ENCODE measurements at places on chromosomes 12 and 14.

GRCh38 chr12:41459111-41459905, 271.2 kb downstream of the PDZRN4 start:
- DNase-seq, result no peak

GRCh38 chr12:5309654-5310053, 122.3 kb upstream of the NTF3 start:
- peak; percentile 22 for DNase-seq

DNA sequence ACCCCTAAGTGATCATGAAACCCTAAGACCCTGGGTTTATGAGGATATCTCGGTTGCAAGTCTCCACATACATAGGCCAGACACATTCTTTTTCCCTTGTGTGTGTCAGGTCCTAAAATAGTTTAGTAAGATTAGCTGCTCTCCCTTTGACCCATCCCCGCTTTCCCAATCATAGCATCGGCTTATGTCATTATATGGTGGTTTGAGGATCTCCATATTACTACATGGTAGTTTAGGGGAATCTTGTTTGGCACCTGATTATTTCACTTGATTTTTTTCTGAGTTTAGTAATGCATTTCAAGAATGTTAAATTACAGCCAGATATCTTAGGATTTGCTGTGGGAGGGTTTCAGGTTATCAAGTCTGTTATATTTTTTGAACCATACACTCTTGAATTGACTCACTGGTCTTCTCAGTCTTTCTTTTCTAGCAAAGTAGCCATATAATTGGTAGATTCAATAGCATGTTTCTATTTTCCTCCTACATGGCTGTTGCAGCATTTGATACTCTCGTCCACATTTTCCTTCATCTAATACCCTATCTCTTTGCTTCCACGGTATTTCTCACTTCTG, 68.3 kb upstream of the TRHDE start:
- no peak for DNase-seq

- DNase-seq, result peak; percentile 99
Measured at GRCh38 chr14:24442240-24443052, at the start of gene SDR39U1. TSS of gene SDR39U1 (minus strand) at chr14:24442776. CDS start at chr14:24442769, 7 bp downstream.

- no peak for DNase-seq
Measured at GRCh38 chr12:100993916-100994450, 199.4 kb downstream of the ANO4 start.

DNA sequence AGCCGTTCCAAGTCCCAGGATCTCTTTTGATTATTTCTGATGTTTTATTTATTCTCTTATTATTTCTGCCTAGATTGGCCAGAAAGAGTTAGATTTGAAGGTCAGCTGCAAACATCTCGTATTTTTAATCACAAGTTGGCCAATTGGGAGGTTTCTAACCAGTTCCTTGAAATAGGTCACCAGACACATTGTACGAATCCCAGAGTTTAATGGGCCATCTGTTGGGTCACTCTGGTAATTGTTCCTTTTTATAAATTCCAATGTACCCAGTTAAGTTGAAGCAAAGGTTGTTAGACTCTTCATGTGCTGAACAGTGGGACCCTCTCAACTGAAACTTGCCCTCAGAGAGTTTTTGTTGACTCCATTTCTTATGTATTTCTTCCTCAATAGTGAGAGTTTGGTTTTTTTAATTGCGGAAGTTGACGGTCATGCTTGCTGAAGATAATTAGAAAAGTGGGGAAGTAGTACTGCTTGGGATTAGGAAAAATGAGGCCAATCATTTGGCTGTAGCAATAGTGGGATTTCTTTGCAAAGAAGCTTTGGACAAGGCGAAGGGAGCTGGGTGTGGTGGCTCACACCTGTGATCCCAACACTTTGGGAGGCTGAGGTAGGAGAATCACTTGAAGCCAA, 382.7 kb upstream of the RGS6 start:
- DNase-seq, result no peak

DNA sequence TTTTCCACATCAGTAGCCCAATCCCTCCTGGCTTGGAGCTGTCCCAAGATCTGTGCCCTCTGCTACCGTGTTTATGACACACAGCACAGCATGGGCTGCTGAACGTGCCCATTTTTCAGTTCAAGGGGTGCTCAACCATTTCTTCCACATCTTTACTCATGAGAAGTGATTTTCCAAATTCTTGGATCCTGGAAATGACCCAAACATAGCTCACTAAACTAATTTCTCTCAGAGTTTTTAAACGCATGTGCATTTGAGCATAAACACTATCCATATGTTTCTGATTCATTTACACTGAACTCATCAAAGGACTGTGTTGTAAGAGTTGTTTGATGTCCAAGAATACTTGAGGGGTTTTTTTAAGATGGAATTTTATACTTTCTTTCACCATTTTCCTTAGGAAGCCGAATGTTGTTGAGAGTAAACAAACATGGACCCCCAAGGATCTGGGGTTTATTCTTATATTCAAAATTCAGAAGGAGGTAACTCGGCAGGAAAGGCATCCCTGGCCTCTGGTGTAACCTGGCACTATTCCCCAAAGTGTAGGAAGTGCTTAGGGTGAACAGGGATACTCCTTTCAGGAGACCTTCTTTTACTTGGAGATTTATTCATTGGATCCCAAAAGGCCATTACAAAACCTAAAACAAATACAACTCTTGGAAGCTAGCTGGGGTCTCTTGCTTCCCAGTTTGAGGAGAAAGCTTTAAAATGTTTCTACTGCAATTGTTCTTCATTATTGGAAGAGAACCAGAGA, 215.0 kb downstream of the BMP4 start:
- DNase-seq, result no peak

- no peak for DNase-seq
Measured at GRCh38 chr12:93805736-93806141, 128.6 kb downstream of the CRADD start.

- no peak for DNase-seq
Measured at GRCh38 chr12:20701106-20701505, 6.0 kb downstream of the SLCO1C1 start.

DNA sequence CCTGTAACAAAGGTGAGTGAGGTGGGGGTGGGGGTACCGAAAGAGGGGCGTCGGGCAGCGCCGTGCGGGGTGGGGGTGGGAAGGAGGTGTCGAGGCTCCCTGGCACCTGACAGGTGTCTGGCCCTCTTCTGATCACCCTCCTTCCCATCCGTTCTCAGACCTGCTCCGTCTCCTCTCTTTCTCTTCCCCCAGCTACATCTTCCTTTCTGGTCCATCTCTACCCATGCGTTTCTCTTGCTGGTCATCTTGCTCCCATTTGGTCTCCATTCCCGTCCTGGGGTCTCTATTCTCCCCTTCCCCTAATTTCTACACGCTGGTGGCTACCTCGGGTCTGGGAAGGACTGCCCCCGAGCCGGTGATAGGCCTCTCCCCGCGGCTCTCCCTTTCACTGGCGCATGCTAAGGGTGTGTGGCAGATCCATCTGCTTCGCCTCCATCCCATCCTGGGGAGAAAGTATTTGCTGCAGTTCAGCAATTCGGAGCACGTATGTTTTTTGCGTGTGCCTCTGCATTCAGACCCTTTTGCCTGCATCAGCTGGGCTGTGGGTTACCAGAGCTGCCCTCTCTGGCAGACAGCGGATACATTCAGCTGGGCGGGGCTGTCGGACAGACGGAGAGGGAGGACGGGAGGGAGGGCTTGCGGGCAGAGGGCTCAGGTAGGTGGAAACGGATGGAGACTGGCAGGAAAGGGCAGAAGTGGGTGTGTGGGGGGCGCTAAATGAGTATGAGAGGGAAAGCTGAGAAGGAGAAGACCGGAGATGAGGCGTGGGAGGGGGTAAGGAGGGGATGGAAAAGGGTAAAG, 730 bp downstream of the CLSTN3 start:
- DNase-seq, result peak; percentile 60

- no peak for DNase-seq
Measured at GRCh38 chr14:52053044-52053443, 15.8 kb downstream of the NID2 start.

GRCh38 chr12:67193704-67194103, 75.5 kb upstream of the CAND1 start:
- peak; percentile 16 for DNase-seq

DNA sequence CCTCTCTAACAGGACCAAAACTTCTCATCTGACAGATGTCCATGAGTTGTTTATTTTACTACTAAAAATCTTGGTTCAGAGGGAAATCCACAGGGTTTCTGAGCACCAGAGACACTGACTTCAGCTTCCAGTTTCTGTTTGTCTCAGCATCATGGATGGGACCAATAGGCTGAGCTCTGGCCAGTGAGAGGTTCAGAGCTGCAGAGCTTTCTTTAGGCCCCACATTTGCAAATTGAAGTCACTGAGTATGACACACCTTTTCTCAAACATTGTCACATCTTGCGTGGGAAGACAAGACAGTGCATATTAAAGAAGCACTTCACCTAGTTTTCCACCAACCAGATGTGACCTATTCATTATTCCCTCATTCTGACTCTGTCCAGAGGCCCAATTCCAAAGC, 45.2 kb downstream of the RDH12 start:
- no peak for DNase-seq

- DNase-seq, result no peak
Measured at GRCh38 chr14:55963295-55963694, 154.9 kb upstream of the PELI2 start.

DNA sequence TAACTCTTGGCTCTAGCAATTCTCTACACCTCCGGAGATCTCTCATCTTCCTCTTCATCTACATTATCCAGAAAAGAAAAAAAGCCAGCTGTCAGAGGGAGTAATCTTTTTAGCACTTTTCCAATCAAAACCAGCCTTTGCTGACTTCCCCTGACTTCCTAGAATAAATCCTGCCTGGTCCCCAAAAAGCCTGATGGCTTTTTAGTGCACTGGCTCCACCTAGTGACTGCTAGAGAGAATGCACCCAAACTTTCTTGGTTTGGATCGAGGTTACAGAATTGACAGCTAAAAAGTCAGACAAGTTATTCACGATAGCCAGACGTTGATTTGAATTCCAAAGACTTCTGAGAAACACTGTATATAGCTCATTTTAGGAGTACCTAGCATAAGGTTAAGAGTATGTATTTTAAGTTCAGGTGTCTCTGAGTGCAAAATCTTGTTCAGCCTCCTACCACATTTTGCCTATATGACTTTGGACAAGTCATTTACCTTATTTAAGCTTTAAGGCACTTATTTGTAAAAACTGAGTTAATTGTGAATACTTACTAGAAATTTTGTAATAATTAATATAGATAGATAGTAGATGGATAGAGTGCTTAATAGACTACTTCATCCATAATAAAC, 185.7 kb upstream of the GRIN2B start:
- peak; percentile 73 for DNase-seq

DNA sequence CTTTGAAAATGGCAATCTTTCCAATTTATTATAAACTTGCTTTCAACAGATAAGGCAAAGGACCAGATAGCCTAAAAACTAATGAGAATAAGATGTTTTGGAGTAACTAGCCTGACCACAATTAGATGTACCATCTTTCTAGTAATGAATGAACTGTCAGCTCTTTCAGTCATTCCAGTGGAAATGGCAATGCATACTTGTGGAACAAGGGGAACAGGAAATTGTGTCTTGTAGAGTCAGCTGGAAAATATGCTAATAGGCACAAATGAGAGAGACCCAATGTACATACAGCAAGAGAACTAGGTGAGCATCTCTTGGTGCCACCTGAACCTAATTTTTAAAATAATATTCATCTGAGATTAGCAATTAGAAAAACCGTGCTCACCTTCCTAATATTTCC, 76.1 kb upstream of the GPHB5 start:
- DNase-seq, result peak; percentile 20

DNA sequence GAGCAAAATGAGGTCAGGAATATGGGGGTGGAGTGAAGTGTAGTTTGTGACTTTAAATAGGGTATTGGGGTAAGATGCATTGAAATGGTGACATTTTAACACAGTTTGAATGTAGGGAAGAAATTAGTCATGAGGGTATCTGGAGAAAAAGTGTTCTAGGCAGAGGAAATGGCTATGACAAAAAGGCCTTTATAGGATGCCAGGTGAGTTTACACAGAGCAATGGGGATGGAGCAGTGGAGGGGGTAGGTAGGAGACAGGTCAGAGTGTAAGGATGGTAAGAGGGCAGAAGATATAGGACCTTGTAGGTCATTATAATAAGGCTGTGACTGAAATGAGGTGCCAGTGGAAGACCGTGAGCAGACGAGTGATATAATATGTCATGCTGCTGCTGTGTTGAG, 30.4 kb downstream of the HEATR5A start:
- no peak for DNase-seq

- no peak for DNase-seq
Measured at GRCh38 chr14:84390010-84390409, 1139.9 kb upstream of the FLRT2 start.

- DNase-seq, result no peak
Measured at GRCh38 chr12:116033765-116034164, 243.7 kb downstream of the MED13L start.

DNA sequence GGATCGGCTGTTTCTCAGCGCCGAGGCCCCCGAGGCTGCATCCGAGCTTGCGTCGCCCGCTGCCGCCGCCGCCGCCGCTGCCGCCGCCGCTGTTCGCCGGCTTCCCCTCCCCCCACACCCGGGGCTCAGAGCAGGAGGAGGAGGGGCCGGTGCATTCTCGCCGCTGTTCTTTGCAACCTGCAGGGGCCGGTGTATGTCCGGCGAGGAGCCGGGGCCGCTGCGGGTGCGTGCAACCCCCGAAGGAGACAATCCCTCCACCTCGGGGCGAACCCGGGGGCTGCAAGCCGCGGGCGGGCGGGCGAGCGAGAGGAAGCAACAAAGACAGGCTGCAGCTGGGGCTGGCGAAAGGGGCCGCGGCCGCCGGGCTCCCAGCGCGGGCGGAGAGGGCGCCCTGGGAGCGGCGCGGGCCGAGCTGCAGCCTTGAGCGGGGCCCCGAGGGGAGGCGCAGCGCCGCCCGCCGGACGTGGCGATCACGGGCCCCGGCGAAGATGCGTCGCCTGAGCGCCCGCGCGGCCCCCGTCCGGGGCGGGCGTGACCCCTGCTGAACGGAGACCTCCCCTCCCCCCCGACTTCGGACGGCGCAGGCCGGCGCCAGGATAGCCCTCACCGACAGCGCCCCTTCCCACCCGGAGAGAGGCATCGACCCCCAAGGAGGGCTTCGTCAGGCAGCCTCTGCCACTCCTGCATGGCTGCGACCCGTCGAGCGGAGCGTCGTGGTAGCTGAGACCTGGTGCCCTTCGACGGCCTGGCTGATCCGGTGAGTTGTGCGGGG, 702 bp downstream of the FAM222A start:
- DNase-seq, result peak; percentile 35

GRCh38 chr12:111606767-111607230, 7.7 kb upstream of the ATXN2 start:
- no peak for DNase-seq

- peak; percentile 12 for DNase-seq
Measured at GRCh38 chr12:94603434-94604365, 46.7 kb downstream of the TMCC3 start.

GRCh38 chr12:58711974-58712373, 208.3 kb downstream of the LRIG3 start:
- peak; percentile 70 for DNase-seq

GRCh38 chr12:118537481-118537917, 161.1 kb downstream of the SUDS3 start:
- DNase-seq, result no peak

GRCh38 chr12:93514853-93515252, 47.5 kb downstream of the MRPL42 start:
- peak; percentile 44 for DNase-seq

GRCh38 chr14:96090441-96091148, 51.4 kb downstream of the C14orf132 start:
- peak; percentile 79 for DNase-seq

- no peak for DNase-seq
Measured at GRCh38 chr12:26036877-26037276, 78.4 kb downstream of the RASSF8 start.

Measured in AG08395 (cell line).